ENCODE measurements at places on chromosomes 6 and 20.

GRCh38 chr20:57529810-57530209 lies 4.9 kb upstream of the CTCFL start:
- no peak for DNase-seq

DNA sequence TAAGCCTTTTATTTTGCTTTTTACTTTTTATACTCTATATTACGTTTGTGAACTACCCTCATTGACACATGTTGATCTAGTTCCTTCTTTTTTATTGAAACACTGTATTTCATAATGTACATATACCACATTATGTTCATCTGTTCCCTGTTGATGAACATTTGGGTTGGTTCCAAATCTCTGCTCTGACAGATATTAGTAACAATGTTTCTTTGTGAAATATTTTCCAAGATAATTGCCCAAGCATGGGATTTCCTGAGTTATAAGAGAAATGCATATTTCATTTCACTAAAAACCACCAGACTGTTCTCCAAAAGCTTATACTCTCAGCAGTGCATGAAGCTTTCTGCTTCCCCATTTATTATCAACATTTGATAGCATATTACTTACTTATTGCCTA lies 44.2 kb upstream of the TNFRSF21 start:
- DNase-seq: no peak

DNA sequence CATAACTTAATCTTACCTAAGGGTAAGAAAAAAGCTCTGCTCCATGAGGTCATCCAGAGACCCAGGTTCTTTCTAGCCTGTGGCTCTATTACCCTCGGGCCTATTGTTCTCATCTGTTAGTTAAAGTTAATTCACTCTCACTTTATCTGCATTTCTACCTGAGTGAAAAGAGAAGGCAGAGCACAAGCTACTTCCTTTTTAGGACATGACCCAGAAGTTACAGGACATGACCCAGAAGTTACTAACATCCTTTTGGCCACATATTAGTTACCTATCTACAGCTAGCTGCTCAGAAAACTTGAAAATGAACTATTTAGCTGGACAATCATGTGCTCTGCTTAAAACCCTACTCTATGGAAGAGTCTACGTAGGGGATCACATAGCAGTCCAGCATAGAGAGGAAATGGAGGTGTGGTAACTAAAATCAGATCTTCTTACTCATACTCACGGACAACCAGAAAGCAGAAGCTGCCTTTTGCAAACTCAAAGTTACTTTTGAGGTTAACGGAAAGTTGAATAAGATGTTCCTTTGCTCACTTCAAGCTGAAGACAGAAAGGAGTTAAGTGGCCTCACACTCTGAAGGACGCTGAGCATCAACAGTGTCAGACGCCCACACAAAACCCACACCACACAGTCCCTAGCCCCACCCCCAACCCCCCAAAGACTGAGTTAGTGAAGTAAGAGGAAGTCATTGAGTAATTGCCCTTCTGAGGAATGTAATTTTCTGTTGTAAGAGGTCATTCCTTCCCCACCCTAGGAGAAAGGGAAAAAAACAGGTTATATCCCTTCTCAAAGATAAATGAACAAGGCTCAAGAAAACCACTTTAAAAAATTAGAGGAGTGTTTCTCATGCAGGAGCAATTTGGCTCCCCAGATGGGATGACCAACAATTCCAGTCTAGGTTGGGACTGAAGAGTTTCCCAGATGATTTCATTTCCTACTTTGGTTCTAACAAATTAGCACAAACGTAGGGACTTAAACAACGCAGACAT lies 45.9 kb upstream of the TAB2 start:
- DNase-seq: no peak

DNA sequence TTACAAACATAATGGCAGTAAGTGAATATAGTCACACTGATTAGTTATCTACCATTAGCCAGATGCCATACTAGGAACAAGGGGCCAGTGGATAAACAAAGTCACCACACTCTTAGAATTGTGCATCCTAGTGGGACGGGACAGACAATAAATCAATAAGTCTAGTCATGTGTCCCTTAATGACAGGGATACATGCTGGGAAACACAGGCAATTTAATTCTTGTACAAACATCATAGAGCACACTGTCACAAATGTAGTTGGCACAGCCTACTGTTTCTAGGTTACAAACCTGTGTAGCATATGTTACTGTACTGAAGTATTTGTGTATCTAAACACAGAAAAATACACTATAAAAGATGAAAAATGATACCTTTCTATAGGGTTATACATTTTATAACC lies 123.0 kb upstream of the FAM184A start:
- no peak for DNase-seq

DNA sequence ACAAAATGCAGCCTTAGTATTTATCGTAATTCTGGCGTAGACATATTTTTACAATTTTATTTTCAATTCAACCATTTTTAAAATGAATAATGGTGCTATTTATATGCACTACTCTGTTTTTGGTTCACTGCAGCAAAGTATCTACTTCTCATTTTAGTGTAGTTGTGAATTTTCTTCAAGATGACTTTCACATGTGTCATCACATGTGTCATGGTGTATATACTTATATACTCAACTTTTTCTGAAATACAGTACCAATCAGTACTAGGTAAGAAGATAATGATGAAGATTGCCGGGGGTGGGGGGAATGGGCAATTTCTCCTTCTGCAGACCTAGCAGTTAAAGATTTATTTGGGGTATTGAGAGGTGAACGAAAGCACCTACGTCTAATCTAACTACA lies 634.5 kb downstream of the PHF3 start:
- no peak for DNase-seq

DNA sequence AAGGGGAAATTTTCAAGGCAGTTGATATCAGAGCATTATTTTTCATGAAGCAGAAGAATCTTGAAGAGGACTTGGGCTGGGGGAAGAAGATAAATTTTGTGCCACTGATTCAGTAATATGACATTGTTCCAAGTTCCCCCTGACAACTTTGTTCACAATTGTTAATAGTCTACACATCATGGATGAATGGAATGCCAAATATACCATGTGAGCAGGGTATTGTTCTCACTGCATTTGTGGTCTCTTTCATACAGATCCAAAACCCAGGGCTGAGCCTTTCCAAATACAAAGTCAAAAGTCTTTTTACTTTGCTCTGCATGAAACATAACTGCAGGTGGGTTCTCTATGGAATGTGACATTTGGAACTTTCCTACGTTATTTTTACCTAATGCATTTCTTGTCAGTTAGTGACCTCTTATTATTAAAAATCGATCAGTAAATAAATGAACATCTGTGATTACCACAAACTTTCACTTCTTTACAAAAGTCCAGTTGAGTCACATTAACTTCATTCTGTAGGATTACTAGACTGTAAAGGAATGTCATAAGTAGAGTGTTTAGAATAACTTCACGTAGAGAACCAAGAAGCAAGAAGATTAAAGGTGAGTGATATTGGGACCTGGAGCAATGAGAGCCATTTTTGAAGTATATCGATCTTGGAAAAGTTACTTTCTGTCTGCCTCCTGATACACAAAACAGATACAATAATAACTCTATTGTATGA lies 100.9 kb downstream of the RCAN2 start:
- no peak for DNase-seq

DNA sequence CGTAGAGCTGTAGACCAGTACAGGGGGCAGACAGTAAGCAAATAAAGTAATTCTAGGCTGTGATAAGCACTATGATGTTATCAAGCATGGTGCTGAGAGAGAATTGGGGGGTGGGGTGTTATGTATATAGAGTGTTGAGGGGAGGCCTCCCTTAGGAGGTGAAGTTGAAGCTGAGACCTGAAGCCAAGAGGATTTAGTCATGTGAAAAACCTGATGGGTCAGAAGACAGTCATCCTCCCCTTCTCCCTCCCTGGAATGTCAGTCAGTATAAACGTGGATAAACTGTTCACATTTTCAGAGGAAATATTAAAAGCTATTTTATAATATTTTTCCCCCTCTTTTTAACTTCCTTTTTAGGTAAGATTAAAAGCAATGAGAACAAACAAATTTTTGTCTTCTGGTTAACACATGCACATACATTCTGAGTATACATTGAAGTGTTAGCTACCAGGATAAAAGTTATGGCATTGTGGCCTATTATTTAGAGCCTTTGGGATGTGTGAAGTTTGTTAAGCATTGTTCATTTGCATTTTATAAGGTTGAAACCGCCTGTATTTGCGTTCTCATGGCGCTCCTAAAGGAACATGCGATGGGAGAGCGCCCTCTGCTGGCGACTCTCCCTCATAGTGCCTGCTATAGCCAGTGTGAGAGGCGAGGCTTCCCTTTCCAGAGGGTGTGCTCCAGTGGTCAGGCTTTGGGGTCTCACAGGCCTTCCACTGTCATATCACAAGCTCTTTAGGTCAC lies 35.4 kb upstream of the MAPK13 start:
- no peak for DNase-seq

DNA sequence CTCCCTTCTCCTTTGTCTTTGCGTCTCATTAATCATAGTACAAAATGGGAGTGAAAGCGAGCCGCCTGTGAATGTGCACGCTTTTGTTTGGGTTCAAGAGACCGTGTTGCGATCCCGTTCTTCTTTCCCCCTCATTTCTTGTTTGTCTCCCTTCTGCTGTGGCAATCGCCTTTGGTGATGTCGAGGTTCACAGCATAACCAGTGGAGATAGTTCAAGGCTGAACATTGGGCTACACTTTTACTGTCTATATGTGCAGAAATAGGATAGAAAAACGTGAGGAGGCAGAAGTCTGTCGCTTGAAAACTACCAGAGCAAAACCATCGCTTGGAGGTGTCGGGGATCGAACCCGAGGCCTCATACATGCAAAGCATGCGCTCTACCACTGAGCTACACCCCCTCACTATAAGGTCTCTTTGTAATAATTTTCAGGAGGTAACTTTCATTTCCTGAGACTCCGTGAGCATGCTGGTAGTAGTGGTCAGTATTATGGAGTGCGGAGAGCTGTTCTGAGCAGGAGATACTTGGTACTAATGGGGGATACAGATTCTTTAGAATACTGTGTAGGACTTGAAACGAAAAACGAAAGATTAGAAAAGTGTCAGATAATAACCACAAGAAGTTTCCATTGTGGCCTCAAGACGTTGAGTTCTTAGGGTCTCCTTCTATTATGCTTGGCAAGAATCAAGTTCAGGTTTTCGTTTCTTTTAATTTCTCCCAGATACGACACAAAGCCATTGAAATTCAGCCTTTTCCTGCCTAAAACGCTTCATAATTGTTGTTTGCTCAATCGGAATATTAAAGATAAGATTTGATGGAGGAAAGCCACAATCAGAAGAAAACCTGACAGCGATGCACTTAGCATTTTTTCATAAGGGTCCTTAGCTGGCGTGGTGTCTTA lies 106.6 kb downstream of the TRIM27 start:
- no peak for DNase-seq

DNA sequence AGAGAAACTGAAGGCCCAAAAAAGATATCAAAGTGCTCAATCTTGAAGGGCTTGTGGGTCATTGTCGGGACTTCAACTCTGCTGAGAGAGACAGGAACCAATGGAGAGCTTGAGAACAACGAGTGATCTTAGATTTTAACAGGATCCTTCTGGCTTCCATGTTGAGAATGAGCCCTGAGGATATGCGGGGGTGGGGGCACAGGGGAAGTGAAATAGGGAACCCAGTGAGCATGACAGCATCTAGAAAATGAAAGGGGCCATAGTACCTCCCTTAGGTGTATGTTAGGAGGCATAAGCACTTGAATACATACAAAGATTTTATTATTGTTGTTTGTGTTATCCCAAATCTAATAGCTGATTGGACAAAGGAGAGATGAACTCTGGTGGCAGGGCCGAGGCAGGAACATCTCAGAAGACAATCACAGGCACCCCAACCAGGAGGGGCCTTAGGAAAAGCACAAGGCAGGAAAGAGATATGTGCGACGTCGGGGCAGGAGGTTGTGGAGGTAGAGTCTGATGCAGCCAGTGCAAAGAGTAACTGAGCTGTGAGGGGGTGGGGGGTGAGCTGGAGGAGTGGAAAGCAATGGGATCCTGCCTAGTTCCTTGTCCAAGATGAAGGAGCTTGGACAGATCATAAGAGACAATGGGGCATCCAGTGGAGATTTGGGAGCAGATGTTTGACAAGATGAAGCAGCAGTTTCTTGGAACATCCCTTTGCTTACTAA lies 10.4 kb downstream of the TGM6 start:
- DNase-seq: no peak

DNA sequence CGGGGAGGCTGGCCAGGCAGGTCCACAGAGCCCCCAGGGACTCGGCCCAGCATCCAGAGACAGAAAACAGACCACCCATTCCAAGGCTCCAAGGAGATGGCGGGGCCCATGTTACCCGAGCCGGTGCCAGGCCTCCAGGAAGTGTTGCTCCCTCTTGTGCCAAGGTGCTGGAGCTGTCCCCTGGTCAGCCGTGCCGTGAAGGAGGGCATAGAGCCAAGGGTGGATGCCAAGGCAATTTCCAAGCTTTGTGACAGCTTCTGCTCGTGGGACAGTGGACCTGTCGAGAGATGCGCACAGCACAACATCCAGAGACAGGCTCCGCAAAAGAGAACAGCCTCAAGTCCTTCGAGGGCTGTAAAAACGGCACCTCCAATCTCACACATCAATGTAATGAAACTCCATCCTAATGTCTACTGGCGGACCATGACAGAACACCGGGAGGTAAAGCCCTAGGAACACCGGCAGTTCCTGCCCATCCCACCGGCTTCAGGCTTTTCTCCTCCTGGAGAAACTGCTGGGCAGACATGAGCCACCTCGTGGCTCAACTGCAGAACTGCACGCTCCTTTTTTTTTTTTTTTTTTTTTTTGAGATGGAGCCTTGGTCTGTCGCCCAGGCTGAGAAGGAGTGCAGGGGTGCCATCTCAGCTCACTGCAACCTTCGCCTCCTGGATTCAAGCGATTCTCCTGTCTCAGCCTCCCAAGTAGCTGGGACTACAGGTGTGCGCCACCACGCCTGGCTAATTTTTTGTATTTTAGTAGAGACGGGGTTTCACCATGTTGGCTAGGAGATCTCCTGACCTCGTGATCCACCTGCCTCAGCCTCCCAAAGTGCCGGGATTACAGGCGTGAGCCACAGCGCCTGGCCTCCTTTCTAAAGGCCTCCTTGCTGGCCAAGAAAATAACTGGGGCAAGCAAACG lies 30.9 kb upstream of the AVP start:
- peak; percentile 49 for DNase-seq

- no peak for DNase-seq
Measured at GRCh38 chr6:26437550-26437949, 2.8 kb upstream of the BTN3A3 start.

DNA sequence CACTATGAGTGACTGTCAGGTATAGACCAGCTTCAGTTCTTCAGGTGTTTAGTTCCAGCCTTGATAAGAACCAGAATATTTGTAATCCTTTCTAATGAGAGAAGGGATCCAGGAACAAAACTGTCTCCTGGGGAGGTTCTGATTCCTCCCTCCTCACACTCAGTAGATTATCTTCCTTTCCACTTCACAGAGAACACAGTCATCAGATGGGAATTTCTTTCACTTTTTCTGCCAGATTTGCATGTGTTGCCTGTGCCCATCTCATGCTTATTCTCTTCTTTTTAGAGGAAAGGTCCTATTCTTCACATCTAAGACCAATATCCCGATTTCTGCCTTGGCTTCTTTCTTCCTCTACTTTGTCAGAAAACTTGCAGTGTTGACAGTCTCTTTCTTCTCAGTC lies 50.8 kb downstream of the CD109 start:
- DNase-seq: no peak

- no peak for DNase-seq
Measured at GRCh38 chr6:103405321-103405720, 1454.4 kb downstream of the HACE1 start.

GRCh38 chr6:92469186-92469828 lies 950.1 kb downstream of the EPHA7 start:
- DNase-seq: no peak

GRCh38 chr6:68689910-68690309 lies 54.8 kb downstream of the ADGRB3 start:
- no peak for DNase-seq
